ENCODE measurements at places on chromosomes 6 and 20.

GRCh38 chr6:88442737-88443136 is 276.6 kb upstream of the CNR1 start:
- no peak for DNase-seq

GRCh38 chr6:52632011-52632410 is 38.9 kb upstream of the TMEM14A start:
- DNase-seq = no peak

DNA sequence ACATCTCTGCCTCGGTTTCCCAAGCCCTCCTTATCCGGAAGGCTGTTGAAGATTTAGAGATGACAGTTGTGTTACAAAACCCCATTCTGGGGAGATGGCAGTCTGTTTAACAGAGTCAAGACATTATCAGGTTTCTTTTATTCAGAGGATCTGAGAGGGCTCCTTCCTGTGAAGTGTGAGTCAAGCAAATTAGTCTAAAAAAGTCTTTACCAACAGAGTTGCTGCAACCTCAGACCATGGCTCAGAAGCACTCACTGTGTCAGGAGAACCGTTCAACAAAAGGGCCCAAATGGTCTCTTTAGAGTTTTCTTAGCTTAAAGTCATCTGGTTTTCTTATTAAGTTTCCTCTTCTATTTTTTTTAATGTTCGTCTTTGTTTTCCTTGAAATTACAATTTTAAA is 717.8 kb downstream of the EPM2A start:
- no peak for DNase-seq

- DNase-seq = no peak
Observed at GRCh38 chr6:43950731-43951062, 176.6 kb downstream of the MRPL14 start.

- no peak for DNase-seq
Observed at GRCh38 chr6:89359561-89359960, 7.0 kb upstream of the UBE2J1 start.

DNA sequence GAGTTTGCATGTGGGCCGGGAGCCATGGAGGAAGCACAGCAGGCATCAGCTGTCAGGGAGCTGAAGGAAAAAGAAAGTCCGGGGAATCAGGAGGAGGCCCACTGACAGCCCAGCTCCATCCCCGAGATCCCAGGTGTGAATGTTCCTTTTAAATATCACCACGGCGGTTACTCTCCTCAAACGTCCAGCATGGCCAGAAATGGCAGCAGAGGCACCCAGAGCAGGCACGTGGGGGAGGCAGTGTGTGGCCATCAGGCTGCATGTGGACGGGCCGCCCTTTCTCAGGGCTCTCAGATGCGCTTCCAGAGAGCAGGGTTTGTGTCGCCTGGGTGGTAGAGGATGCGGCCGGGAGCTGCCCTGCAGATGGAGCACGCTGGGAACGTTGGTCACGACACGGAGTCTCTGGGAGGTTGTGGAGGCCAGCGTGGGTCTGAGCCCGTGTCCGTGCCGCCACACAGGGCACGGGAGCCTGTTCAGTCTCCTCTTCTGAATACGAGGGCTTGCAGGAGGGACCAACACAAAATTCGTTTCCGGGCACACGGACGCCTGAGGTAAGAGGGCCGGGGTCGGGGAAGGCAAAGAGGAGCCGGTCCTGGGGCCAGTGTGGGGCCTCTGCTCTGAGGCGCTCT is 45.3 kb upstream of the DACT2 start:
- DNase-seq = no peak

GRCh38 chr6:63795006-63795405 is 159.4 kb downstream of the PHF3 start:
- DNase-seq = no peak

DNA sequence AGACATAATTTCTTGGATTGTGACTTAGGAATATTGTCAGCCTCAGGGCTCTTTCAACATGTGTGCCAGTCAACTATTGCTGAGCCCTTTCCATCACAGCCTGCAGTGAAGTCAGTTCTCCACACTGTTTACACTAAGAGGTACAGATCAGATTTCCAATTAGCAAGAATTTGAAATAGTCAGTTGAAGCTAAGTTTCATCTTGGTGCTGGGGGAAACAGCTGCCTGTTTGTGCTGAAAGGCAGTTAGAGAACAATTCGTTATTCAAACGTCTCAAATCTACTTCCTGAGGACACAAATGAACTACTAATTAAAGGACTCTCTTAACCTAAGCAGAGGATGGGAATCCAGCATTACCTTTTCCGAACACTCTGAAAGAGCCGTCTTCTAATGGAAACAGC is 25.9 kb downstream of the ADGRF1 start:
- DNase-seq = no peak

DNA sequence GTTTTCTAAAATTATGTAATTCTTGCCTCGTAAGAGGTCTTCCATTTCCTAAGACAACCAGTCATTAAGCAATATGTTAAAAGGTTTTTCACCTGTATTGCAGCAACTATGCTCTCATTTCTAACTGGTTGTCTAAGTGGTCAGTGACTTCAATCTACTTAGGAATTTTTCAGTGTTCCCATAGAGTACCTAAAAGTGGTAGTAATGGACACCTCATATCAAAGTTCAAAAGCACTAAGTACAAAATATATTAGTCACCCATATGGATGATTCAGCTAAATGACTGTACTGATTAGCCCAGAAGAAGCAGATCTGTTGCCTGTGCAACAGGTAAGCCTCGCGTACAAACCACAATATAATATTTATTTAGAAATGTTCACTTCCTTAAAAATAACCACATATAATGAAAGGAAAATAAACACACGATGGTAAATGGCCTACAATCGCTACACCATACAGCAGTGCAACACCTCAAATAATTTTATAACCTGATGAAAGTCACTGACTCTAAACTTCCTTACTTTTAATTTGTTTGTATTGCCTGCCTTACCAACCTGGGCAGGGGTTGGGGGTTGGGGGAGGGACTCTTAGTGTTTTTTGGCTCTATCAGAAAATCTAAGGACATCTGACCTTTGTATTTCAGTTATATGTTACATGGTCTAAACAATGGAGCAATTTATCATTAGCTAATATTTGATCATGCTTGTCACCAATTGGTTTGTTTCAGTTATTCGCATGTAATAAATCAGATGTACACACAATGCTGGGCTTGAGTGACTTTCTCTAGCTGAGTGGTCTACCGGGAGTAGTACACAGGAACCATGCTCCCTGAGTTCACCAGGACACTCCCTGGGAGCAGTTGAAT is 105.9 kb downstream of the HIVEP2 start:
- DNase-seq = no peak

GRCh38 chr6:127566651-127567050 is 10.3 kb upstream of the C6orf58 start:
- DNase-seq = no peak

DNA sequence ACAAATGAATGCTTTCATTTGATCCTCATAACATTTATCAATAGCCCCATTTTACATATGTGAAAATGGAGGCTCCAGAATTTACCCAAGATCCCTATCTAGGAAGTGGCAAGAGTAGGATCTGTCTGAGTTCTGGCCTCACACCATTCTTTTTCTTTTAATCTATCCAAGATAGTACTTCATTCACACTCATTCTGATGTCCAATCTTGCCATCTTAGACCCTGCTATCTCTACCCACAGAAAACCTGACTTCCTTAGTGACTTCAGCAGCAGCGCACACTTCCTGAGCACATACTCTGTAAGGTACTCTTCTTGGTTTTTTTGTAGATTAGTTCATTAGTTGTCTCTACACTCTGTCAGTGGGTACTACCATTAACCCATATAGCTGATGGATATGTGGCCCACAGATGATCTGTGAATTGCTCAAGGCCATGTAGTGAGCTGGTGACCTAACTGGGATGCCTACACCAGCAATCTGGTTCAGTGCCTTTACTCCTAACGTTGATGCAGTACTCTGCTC is 36.3 kb downstream of the COX4I2 start:
- no peak for DNase-seq

DNA sequence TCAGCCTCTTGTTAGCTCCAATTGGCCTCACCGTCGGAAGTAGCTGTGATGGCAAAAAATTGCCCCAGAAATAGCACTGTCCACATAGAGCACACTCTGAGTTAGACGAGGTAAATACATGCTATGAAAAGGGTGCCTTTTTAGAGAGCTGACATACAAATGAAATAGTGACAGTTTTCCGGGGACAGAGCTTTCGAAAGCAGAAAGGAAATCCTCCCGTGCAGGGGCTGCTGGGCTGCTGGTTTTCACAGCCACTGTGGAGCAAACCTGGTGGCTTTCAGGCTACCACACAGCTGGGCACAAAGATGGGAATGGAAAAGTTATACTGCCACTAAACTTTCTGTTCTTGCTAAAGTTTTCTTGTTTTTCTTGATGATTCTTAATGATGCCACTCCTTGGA is 8.3 kb downstream of the SLPI start:
- no peak for DNase-seq

- no peak for DNase-seq
Observed at GRCh38 chr20:56453352-56453751, 15.1 kb upstream of the RTF2 start.

GRCh38 chr6:159716247-159717096 is 10.8 kb upstream of the WTAP start:
- DNase-seq = no peak

- no peak for DNase-seq
Observed at GRCh38 chr6:26175428-26176181, 88.4 kb downstream of the HFE start.

DNA sequence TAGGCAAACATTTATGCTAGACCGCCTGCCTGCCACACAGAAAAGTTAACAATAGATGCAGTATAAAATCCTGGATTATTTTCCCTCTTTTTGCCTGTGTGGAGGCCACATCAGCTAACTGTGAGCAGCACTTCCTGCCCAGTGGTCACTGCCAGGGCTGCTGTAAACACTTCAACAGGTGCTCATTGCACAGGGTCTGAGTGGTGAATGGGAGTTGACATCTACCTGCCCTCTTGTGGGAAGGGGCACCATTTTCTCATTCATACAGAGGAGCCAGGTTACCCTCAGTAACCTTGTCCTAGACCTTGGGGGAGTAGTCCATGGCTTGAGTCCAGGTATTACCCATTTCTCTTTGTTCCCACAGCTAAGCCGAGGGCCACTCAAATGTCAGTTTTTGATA is 235.3 kb downstream of the TMEM242 start:
- no peak for DNase-seq

- no peak for DNase-seq
Observed at GRCh38 chr6:106281088-106281487, 44.5 kb downstream of the ATG5 start.

DNA sequence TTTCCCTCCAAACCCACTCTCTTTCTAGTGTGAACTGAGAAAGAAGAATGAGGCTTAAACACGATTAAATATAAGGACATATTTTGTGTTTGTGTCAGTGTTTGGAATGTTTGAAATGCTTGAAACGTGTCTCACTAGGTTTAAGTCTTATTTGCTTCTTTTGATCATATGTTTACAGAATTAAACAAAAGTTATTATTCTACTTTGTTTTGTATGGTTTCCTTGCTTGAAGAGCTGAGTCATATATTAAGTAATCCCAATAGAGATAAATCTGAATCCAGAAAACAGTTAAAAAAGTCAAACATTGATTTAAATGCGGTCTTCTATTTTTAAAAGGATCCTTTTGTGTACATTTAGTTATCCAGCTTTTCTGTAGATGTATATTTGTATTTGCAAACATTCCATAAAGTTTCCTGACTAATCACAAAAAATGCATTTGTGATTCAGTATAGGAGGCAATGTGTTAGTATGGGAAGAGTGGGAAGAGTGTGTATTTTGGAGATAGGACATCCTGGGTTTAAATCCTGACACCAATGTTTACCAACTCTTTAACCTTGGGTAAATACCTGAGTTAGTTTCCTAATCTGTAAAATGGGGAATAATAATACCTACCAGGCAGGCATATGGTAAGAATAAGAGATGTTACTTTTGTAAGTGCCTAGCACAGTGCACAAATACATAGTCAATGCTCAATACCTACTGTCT is 72.9 kb downstream of the TSBP1 start:
- no peak for DNase-seq

GRCh38 chr20:6700563-6701329 is 66.7 kb upstream of the BMP2 start:
- DNase-seq = no peak

DNA sequence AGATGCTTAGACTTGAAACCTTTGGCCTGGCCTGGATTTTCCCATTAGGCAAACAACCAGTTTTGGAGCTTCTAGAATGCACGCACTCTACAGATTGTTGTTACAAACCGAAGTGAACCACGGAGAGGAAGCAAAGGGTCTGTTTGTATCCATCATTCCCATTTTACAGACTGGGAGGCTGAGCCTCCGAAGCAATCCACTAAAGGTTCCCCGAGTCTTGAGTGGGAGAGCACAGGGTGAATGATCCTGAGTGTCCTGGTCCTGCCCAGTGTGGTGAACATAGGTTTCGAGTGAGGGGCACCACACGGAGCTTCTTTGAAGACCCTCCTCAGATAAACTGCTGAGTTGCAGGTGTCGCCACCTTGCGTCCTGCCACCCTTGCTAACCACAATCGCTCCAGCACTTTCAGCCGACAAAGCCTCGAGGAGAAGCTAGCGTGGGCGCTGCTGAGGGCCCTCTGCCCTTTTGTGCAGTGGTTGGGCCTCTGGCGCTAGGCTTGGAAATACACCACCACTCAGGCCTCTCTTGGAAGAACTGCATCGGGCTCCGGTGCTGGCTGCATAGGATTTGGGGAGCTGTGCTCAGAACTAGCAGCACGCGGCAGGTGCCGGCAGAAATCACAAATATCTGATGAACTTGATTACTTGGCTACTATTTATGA is 1.4 kb upstream of the PRDM13 start:
- peak; percentile 11 for DNase-seq

GRCh38 chr6:2659882-2660281 is 90.8 kb downstream of the MYLK4 start:
- no peak for DNase-seq

DNA sequence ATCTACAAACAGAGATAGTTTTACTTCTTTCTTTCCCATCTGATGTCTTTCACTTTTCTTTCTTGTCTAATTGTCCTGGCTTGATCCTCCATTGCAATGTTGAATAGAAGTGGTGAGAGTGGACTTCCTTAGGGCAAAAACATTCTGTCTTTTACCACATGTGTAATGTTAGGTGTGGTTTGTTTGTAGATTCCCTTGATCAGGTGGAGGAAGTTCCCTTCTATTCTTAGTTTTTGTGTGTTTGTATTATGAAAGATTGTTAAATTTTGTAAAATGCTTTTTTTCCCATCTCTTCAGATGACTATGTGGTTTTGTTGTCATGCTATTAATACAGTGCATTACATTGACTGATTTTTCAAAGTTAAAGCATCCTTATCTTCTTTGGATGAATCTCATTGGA is 41.6 kb upstream of the DUSP22 start:
- DNase-seq = no peak

- DNase-seq = no peak
Observed at GRCh38 chr6:92459606-92460005, 959.8 kb downstream of the EPHA7 start.

- DNase-seq = no peak
Observed at GRCh38 chr20:11687546-11688292, 230.0 kb upstream of the BTBD3 start.

- DNase-seq = no peak
Observed at GRCh38 chr6:71965404-71965803, 79.1 kb downstream of the RIMS1 start.

DNA sequence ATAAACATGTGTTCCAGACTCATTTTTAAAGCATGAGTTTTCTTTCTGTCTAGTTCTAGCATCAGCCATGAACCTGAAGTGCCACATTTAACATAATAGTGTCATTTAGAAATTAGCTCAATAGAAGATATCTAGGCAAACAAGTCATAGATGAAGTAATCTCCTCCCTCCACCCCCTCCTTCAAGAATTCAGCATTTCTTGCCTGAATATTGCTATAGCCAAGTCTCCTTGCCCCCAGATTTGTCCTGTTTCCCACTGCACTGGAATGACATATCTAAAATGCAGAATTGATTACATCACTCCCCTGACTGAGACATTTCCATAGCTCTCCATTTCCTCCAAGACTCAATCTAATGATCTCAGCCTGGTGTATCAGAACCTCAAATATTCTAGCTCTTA is 134.9 kb upstream of the BACH2 start:
- no peak for DNase-seq
